NCI-H2081 treated with DMSO at 0.1 percent for 48 hours (cell line): ENCODE measurements at places on chromosomes 6 and 20.

GRCh38 chr6:84767526-84768201 lies 3.3 kb upstream of the TBX18 start:
- DNase-seq: no peak

DNA sequence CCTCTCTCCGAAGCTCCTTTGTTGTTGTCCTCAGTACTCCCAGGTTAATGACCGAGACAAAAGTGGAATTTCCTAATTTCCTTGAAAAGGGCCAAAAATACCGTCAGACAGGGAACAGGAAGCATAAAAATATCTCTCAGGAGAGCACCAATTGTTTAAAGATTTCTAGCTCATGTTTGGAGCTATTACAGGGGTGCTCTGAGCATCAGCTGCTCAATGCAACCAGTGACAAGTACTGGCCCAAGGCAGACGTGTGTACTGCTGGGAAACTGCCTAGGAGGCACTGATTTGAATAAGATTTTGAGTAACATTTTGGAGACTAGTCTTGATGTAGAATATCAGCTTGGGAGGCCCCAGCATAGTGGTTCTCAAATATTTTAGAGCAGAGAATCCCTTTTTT lies 17.3 kb downstream of the LAMA4 start:
- no peak for DNase-seq

DNA sequence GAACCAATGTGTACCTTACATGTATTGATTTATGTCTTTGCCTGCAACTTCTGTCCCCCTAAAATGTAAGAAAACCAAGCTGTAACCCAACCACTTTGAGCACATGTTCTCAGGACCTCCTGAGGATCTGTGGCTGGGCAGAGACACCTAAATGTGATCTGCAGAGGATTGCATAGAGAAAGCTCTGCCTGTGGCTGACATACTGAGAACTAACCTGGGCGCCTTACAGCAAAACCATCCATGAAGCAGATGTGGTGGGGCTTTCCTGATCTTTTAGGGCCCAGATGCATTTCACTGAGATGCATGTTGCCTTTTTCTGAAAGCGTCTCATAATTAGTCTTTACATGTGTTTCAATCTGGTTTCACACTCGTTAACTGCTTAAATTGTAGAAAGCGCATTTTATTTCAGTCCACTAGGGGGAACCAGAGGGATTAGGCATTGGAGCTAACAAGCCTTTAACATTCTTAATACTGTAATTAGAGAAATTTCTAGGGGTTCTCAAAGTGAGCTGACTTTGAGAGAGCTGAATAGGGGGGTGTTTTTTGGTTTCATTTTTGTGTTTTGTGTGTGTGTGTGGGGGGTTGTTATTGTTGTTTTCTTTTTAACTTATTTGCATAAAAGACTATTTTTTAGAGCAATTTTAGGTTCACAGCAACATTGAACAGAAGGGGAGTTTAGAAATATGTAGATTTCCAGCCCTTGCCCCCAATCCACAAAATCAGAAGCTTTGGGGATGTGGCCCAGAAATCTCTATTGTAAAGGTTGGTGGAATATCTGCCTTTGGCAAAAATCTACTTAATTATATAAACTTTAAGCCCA lies 50.9 kb upstream of the FAM184A start:
- DNase-seq: no peak

DNA sequence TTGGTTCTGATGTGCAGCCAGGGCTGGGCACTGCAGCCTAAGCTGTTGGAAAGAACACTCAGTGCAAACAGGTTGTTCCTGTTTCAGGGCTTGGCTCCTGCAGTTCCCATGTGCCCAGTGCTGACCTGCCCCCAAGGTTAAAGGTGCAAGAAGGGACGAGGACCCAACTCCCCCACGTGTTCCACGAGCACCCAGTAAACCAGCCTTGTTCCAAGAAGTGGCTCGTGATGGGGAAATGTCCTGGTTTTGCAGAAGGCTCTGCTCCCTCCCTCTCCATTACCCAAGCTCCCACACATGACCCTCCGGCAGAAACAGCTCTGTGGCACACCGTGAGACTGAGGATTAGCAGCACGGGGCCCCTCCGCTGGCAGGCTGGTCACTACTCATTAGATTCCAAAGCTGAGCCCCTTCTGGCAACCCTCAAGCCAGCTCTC lies 9.4 kb downstream of the ACSS1 start:
- DNase-seq: no peak

DNA sequence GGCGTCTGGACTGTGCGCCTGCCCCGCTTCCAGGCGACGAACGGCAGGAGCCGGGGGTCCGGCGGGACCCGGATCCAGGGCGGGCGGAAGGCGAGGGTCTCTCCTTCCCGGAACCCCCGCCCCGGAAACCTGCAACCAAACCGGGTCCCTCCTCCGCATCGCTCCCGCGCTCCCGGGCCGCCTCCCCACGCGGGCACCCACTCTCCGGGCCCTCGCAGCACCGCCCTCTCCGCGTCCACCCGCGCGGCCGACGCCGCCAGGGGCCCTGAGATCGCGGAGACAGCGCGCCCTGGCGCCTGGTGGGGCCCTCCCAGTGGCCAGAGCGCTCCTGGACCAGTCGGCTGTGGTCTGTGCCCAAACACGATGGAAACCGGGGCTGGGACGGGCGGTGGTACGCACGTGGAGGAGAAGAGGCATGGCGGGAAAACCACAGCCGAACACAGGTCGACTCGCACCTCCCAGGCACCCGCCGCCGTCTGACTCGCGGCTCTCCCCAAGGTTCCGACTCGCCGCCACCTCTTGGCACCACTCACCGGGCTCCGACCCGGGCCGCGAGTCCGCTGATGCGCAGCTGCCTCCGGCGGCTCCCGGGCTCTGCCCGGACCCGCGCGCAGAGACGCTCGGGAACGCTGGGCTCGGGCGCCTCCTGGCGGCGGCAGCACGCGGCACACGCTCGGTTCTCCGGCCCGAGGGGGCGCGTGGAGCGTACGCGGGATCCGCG lies 7.9 kb downstream of the NKX2-2 start:
- DNase-seq: no peak

DNA sequence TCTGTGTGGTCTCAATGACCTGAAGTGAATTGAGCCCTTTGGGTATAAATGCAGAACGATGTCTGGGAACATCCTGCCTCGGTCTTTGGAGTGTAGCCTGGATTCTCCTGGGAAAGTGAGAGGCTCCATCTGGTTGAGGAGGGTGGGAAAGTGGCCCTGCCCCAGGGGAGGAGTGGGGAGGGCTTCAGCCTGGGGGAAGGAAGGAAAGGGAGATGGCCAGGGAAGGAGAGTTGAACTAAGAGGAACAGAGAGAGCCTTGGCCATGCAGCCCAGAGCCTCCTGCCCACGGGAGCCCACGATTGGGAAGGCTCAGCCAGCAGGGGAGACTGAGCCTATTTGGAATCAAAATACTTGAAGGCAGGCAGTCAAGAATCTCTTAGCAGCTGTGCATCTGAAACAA lies 2.3 kb upstream of the EPB41L1 start:
- no peak for DNase-seq

DNA sequence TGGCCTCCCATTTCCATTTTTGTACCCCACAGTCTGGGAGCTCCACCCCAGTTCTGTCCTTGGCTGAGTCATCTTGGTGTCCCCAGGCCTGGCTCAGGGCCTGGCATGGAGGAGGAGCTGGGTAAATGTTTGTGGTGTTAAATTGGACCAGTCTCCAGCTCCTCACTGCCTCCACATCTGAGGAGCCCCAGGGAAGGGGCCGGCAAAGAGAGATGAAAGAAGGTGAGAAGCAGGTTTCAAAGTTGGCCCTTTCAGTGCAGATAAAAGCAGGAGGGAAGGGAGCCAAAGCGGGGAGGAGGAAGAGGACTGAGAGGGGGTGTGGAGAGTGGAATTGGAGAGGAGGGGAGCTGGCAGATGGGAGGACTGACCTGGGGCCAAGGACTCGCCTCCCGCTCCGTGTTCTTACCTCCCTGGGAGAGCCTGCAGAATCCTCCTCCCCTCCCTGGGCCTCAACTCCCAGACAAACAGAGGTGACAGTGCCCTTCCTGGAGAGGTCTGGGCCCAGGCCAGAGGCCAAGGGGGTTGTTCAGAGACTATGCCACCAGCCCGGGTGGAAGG lies 89.0 kb downstream of the CD40 start:
- no peak for DNase-seq

DNA sequence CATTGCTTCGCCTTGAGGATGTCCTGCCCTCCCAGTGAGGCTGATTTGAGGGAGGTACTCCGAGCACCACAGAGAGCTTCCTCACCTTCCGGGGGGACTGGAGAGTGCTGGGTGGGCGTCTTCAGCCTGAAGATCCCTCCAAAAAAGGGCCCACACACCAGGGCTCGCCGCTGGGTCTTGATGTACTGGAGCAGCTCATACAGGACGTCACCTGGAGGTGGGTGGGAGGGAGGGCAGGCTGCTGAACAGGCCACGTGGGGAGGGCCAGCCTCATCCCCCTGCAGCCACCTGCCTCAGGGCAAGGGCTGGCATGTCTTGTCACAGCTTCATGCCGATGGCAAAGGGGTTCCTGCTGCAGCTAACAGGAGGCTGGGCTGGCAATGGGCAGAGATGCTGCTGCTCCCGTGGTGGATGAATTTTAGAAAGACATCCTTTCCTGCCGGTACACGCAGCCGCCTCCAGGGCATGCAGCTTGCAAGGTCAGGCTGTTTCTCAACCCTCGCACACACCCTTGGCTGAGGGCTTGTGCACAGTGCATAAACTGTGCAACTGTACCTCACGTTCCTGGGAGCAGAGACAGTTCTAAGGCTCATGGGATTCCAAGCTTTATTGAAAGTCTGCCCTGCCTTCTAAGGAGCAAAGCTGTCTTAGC lies 14.0 kb downstream of the ETV7 start:
- DNase-seq: no peak

DNA sequence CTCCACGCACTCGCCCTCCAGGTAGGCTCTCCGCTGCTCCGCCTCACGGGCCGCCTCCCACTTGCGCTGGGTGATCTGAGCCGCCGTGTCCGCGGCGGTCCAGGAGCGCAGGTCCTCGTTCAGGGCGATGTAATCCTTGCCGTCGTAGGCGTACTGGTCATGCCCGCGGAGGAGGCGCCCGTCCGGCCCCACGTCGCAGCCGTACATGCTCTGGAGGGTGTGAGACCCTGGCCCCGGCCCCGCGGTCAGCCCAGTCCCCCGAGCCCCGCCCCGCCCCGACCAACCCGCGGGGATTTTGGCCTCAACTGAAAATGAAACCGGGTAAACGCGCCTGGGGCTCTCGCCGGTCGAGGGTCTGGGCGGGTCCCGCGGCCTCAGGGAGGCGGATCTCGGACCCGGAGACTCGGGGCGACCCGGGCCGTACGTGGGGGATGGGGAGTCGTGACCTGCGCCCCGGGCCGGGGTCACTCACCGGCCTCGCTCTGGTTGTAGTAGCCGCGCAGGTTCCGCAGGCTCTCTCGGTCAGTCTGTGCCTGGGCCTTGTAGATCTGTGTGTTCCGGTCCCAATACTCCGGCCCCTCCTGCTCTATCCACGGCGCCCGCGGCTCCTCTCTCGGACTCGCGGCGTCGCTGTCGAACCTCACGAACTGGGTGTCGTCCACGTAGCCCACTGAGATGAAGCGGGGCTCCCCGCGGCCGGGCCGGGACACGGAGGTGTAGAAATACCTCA lies 598 bp downstream of the HLA-B start:
- no peak for DNase-seq

DNA sequence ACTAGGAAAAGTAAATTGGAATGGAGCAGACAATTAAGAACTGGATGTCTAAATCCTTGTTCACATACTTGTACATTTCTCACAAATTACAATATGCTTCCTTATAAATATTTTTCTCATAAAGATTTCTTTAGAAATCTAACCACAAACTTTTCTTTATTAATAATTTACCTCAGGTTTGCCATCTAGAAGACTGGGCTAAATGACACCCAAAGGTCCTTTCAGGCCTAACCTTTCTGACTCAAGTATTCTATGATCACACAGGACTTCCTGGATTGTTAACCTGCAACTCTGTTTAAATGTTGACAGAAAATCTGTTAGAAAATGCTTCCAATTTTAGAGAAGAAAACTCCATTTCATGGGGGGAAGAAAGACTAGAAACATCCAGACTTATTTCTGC lies 330.5 kb upstream of the MAP3K7 start:
- DNase-seq: no peak

DNA sequence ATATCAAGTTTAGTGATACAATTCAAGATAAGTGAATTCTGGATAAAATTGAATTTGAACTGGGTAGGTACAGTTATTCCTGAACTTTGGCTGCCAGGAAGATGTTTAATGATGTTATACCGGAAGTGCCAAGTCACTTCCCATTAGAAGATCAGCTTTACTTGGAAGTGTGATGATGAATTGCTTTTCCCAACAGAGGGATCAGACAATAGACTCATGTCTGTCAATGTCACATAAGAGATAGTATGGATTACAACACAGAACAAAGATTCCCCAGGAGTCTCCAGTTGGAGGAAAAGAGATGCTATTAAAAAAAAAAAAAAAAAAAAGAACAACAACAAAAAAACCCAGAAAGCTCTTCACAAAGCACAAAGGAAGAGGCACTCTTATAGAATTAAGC lies 497.9 kb upstream of the EPHA7 start:
- no peak for DNase-seq

GRCh38 chr6:147161974-147162495 lies 42.2 kb upstream of the STXBP5 start:
- no peak for DNase-seq

GRCh38 chr20:56588996-56589395 lies 40.1 kb upstream of the TFAP2C start:
- DNase-seq: no peak

GRCh38 chr6:53179961-53180651 lies 31.5 kb upstream of the GCM1 start:
- peak; percentile 54 for DNase-seq

- no peak for DNase-seq
Observed at GRCh38 chr6:96059586-96059985, 43.8 kb downstream of the FUT9 start.

DNA sequence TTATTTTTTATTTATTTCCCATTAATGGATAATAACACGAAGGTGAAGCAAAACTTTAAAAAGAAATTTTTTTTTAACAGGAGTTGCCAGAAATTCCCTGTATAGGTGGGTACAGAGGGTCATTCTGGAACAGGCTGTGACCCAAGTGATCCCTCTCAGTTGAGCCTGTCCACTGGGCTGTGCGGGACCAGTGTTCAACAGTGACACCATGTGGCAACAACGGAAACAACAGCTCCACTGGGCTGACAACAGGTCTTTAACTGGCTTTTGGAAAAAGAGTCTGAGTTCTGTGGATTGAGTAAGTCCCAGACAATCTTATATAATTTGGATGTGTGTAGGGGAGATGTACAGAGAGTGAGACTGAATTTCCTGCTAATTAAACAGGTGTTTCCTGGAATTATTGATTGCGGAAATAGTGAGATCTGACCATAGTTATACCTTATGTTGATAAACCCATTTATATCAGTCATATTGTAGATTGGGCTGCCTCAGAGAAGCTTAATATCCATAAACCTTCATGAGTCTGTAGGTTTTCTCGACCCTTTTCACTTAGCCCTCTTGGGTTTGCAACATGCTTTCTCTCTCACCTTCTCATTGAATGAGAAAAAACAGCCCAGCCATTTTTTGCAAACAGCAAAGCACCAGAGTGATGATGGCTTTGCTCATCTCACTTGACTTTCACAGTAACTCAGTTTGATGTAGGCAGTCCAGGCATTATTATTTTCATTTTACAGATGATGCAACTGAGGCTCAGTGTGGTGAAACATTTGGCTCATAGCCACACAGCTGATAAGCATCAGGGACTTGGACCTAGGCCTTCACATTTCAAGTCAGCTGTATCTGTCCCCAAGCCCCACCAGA lies 17.5 kb downstream of the KIAA1755 start:
- DNase-seq: no peak

- no peak for DNase-seq
Observed at GRCh38 chr20:44008806-44009678, 94.4 kb downstream of the TOX2 start.
